SK-N-MC (cell line): ENCODE measurements at places on chromosomes 7 and 10.

GRCh38 chr10:11553773-11554381 is 57.6 kb downstream of the USP6NL start:
- DNase-seq = no peak

DNA sequence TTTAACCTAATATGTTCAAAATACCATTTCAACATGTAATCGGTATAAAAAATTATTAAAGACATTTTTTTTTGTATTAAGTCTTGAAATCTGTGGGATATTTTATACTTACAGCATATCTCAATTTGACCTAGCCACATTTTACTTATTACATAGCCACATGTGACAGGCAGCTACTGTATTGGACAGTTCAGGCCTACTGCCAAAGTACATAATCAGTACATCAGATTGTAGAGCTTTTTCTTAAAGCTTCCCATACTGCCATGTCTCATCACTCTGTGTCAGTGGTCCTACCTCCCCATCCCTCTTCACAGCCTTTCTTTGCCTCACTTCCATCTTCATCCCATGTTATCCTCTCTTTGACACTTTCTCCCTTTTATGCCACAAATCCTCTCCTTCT is 43.0 kb downstream of the LOXL4 start:
- no peak for DNase-seq

GRCh38 chr10:77553966-77554365 is 83.6 kb downstream of the KCNMA1 start:
- no peak for DNase-seq

- DNase-seq = no peak
Measured at GRCh38 chr10:65556006-65556405, 1369.8 kb upstream of the LRRTM3 start.

DNA sequence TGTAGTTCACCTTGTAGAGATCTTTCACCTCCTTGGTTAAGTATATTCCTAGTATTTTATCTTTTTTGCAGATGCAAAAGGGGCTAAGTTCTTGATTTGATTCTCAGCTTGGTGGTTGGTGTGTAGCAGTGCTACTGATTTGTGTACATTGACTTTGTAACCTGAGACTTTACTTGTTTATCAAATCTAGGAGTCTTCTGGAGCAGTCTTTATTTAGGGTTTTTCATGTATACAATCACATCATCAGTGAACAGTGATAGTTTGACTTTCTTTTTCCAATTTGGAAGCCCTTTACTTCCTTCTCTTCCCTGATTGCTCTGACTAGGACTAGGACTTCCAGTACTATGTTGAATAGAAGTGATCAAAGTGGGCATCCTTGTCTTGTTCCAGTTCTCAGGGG is 33.8 kb downstream of the GPR22 start:
- DNase-seq = no peak
